Anterior cingulate cortex (tissue), 58 donors: ENCODE measurements at places on chromosomes 6 and 20.
A peak's percentile ranks its signal among the peaks of the same experiment; 100 is the strongest.

GRCh38 chr20:32966382-32966781 is 37.9 kb downstream of the SUN5 start:
- DNase-seq = no peak

- no peak for DNase-seq
Observed at GRCh38 chr6:37258405-37259105, 611 bp upstream of the TMEM217 start.

DNA sequence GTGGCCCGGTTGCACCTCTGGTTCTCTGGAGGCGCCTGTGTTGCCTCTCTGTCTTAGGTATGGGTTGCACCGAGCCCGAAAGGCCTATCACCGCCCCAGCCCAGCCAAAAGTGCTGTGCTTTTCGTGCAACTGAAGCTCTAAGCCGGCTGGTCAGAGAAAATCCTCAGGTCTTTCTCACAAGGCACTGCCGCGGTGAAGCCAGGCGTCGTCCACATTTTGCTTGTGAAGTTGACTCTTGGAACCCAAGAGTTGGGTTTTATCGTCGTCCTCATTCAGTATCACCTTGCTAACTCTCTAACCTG is 726 bp upstream of the EMILIN3 start:
- DNase-seq = no peak

GRCh38 chr6:105805501-105806023 is 280.6 kb upstream of the PRDM1 start:
- DNase-seq = no peak

DNA sequence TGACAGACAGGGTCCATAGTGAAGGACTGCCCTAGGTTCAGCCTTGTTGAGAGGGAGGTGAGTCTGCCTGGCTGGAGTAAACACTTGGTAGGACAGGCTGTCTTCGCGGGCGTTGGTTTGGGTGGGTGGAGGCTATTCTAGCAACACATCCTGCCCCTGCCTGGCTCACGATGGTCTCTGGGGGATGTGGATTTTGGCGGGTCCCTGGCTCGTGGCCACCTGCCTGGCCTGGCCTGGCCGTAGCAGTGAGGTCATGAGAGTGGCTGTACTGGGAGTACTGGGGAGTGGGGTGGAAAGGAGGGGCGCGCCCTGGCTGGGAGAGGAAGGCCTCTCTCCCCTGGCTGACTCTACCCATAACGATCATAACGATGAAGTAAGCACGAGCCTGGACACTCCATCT is 30.2 kb upstream of the MRPS18A start:
- no peak for DNase-seq

DNA sequence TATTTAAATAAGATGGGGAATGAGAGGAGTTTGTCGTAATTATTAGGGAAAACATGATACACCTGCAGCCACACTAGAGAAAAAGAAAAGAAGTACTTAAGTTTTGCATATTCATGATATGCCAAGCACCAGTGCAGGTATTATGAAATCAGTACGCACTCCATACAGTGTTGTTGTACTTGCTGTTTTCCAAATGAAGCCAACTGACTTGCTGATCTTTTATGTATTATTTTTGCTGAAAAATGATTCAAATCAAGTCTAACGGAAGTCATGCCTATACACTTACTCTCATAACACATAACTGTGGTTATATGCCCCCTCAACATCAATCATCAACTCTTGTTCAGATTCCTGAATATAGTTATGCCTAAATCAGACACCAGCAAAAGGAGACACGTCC is 584.9 kb upstream of the EYS start:
- DNase-seq = no peak

DNA sequence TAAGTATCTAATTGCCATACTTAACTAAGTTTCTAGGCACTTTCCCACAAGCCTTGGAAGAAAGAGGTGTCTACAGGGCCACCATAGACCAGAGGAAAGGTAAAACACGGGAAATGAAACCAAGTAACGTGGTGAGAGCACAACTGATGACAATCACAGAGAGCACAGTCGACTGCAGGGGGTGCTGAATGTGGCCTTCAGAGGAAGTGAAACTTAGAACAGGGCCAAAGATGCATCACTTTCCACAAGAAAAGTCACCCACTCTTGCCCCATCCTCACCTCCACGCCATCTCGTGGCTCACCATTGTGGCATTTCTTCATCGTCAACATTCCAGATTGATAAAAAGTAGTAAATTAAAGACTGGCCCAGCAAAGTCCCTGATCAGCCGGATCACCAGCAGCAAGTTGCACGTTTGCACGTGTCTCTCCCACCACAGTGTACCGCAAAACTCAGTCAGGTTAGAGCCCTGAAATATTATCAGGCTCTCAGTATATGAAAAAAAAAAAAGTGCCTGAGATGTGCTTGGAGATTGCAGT is 31.4 kb downstream of the HIVEP2 start:
- DNase-seq = no peak

- peak; percentile 31 for DNase-seq
Observed at GRCh38 chr20:35171753-35172433, at the start of gene PROCR. PROCR (plus strand) TSS chr20:35172072; CDS start chr20:35172155, 83 bp downstream.

- DNase-seq = no peak
Observed at GRCh38 chr6:4355241-4355640, 219.9 kb upstream of the ECI2 start.

- DNase-seq = no peak
Observed at GRCh38 chr6:3090013-3090412, 21.7 kb downstream of the RIPK1 start.

GRCh38 chr6:72553531-72554511 is 68.0 kb upstream of the KCNQ5 start:
- no peak for DNase-seq

- DNase-seq = no peak
Observed at GRCh38 chr6:143745166-143746133, 67.7 kb downstream of the PHACTR2 start.

DNA sequence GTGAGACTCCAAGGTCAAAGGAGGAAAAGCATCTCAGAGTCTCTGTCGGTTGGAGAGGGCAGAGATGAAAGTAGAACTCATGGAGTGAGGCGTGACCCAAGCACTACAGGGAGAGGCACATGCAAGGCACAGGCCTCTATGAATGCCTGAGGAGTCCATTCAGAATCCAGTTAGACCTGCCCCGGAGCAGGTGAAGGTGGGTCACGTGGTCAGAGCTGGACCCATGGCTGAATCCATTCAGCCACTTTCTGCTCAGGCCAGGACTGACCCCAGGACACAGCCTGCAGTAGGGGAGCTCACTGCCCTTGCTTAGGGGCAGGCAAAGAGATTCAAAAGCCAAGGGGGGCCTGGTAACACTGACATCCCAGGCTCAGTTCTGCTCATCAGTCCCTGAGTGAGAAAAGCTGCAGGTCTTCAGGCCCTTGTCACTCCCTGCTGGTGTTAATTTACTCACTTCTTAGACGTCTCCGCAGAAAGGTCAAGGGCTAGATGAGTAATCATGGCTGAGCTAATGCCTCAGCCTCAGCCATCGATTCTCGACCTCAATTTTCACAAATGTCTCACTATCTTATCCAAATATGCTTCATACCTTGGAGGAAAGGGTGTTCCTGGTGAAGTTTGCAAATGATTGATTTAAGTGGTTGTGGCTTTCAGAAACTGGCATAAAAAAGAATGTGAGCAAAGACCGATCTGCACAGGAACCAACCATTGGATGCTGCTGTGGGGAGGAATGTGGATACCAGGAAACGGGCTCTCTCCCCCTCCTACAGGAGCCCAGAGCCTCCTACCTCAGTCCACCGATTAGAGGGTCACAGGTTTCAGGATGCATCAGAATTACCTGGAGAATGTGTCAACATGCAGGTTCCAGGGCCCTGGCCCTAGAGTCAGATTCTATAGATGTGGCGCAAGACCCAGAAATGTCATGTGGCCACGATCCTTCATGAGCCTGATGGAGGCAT is 584.4 kb downstream of the PTPRT start:
- no peak for DNase-seq

GRCh38 chr6:159973951-159974350 is 5.1 kb downstream of the IGF2R start:
- no peak for DNase-seq

- DNase-seq = no peak
Observed at GRCh38 chr6:67775333-67775732, 859.7 kb upstream of the ADGRB3 start.

- DNase-seq = no peak
Observed at GRCh38 chr20:62303340-62304226, 786 bp downstream of the ADRM1 start.

- DNase-seq = no peak
Observed at GRCh38 chr6:45075246-45075645, 252.9 kb upstream of the RUNX2 start.

- no peak for DNase-seq
Observed at GRCh38 chr20:13703265-13703664, 64.5 kb upstream of the TASP1 start.

- DNase-seq = no peak
Observed at GRCh38 chr6:76351275-76351674, 278.8 kb upstream of the IMPG1 start.

DNA sequence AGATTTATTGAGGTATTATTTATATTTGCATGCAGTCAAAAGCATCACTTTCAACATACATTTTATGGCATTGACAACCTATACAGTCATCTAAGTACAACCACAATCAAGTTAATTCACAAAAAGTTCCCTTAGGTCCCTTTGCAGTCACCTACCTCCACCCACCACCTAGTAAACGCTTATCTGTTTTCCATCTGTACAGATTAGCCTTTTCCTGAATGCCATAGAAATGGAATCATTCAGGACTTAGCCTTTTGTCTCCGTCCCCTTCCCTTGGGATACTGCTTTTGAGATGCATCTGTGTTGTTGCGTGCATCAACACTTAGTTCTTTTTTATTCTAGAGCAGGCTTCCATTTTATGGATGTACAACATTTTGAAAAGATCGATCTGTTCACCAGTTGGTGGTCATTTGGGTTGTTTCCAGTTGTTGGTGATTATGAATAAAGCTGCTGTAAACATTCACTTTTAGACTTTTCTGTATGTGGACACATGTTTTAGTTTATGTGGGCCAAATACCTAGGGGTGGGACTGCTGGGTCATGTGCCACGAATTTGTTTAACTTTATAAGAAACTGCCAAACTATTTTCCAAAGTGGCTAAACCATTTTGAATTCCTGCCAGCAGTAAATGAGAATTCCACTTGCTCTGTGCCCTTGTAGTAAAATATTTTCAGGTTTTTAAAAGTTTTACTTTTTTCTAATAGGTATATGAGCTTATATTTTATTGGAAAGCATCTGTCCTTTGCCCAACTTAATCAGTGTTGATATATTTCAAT is 17.6 kb upstream of the IFNGR1 start:
- no peak for DNase-seq

DNA sequence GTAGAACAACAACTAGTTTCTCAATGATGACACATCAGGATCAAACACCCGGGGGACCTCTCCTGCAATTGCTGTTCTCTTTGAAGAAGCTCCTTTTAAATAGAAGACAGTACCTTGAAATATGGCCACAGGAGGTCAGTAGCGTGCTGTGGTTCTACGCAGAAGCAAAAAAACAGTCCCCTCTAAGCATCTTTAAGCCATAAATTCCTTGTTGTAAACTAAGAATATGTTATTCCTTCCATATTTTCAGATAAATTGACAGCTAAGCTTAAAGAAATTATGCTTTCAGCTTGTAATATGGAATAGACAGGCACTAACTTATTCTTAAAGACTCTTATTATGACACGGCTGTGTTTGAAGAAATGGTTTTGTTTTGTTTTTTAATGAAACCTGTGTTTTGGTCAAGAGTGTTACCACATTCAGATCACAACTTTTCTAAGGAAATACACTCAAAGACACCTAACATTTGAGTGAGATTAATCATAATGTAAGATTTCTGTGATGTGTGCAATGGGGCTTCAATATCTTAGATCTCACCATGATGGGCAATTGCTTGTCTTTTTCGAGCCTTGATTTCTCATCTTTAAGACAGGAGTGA is 49.7 kb upstream of the IL20RA start:
- peak; percentile 7 for DNase-seq

DNA sequence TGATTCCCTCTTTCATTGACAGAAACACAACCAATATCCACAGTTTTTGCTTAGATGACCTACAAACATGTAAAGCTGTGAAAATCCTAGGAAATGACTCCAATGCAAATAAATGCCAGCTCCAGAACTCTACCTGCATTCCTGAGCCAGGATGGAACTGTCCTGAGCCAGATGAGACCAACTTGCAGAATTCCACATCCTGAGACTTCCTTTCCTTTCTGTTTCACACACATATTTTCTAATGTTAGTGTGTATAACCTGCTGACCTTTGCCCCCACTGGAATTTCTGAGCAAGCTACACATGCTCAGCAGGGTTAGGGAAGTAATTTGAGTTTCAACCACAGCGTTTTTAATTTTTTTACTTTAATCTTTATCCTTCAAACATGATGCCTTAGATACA is 69.6 kb upstream of the ADGRF1 start:
- no peak for DNase-seq

DNA sequence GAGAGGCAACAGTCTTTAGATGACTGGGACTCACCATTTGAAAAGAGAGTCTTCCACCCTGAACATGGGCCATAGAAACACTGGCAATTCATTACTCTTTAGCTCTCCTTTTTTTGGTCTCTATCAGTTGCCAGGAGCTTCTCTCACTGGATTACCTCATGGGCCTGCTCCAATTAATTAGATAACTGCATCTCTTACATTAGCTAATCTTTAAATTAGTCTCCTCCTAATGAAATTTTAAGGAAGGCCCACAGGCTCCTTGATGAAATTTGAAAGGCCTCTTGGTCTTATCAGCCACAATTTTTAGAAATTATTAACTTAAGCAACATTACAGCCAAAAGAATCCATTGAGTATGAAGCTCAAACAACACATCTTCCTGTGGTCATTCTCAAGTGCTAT is 184.4 kb downstream of the UNC5CL start:
- DNase-seq = no peak

- DNase-seq = no peak
Observed at GRCh38 chr6:3356824-3357420, 98.2 kb downstream of the PSMG4 start.

DNA sequence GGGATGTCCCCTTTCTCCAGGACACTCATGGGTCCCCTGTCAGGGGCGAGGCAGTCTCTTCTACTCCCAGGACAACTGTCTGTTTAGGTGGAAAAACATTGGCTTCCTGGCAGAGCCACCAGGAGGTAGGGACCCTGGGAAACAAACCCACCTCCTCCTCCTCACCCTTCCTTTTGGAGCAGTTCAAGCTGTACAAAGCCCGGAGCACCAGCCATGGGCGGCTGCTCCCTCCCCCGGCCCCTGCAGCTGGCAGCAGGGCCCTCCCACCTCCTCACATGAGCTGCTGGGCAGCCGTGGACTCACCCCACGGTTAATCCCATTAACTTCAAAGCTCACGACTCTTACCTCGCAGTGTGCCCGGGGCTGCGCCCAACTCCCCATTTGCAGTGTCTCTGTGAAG is 48.6 kb downstream of the CDH4 start:
- no peak for DNase-seq

DNA sequence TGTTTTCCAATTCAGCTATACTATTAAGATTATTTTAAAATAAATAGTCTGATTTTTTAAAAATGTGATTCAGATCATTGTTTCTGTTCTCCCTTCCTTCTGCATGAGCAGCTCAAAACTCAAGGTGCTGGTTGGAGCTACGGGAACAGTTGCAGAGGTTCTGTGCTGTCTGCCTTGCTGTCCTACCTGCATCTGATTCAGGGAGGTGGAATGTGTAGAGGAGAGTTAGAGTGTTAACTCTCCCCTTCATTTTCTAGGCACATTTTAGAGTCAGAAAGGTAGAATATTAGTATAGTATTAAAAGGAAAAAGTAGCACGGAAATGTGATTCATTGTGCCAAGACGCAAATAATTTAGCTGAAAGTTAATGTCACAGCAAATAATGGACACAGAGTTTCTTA is 188.1 kb upstream of the SLC35B3 start:
- DNase-seq = no peak

GRCh38 chr6:127195833-127196232 is 70.8 kb upstream of the RNF146 start:
- no peak for DNase-seq
